Mesenteric fat pad (tissue), 1 donor: ENCODE measurements at places on chromosomes 2 and 18.

GRCh38 chr2:66683599-66683998 is 248.7 kb downstream of the MEIS1 start:
- no peak for DNase-seq

DNA sequence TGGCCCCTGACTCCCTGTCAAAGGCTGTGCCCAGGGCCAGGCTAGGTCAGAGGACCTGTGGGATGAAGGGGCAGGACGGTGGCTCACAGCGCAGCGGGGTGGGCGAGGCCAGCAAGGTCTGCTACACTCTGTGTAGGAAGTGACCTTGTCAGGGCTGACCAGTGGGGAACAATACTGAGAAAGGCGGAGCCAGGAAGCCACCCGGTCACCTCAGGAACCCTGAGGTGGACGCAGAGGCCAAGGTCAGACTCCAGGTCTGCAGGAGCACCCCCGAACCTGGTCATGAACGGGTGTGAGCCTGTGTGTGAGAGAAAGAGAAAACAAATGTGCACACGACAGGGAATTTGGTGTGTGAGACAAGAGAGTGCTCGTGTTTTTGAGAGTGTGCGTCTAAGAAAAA is 72.3 kb downstream of the SMAD7 start:
- DNase-seq = no peak

DNA sequence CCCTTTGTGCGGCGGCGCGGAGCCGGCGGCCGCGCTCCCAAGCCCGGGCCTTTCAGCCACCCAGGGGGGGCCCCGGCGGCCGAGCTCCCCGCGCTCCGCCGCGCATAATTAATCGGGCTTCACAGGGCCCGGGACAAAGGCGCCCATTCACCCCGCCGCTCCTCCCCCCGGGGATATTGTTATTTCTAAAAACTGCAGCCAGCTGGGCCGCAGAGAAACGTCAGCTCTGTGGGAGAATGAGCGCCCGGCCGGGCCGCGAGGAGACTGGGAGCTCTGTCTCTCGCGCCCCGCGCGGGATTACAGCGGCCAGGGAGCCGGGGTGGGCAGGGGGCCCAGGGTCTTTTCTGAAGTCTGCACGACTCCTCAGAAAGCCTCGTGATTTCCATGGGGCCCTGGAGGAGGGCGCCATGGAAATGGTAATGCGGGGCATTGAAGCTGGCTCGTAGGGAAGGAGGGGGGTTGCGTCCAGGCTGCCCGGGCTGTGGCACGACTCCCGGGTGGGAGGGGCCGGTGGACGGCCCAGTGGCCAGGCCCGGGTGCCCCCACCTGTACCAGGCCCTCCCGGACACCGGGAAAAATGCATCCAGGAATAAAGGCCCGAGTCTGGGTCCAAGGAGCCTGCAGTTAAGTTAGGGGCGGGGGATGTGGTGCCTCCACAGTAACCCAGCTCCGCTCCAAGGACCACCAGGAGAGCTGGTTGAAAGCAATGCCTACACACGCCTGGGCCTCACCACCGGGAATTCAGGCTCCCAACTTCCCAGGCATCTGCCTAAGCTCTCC is 125.3 kb downstream of the ZFP36L2 start:
- DNase-seq = no peak

DNA sequence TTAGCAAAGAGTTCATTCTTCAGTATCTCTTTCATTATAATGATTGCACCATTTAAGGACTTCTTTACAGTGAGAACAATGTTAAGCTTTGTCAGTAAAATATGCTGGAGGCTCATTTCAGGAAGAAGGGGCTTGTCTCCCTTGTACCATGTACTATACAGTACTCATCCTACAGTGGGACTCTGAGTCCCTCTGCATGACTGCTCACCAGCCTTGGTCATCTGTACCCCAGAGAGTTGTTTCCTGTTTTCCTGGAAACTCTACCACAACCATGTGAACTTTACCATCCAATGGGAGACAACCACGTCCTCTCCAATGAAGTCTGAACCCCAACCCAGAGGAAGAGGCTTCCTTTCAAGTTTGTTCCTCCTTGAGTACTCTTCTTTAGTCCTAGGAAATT is 1171.1 kb upstream of the CRIM1 start:
- DNase-seq = no peak
